GM13977 (cell line): ENCODE measurements at places on chromosomes 3 and 15.
A peak's percentile ranks its signal among the peaks of the same experiment; 100 is the strongest.

- no peak for DNase-seq
These were observed 4.2 kb downstream of the RPL15 start for GRCh38 chr3:23921052-23921511.

- no peak for DNase-seq
These were observed 7.7 kb upstream of the CX3CR1 start for GRCh38 chr3:39287216-39288164.

DNA sequence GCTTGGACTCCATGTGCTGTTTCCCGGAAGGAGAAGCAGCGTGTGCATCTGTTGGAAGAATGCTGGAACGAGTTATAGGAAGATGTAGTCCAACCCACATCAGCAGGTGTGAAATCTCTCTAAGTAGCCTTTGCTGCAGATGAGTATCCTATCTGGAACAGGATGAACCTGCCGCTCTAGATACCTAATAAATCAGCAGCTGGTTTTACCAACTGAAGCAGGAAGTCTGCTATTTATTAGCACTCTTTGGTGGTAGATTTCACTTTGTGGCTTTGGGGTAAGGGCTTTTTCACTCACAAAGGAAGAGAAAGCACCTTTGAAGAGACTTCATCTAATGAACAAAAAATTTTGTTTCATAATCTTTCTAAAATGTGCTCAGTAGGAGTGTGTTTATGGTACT, 66.4 kb downstream of the DCUN1D1 start:
- peak; percentile 41 for DNase-seq

DNA sequence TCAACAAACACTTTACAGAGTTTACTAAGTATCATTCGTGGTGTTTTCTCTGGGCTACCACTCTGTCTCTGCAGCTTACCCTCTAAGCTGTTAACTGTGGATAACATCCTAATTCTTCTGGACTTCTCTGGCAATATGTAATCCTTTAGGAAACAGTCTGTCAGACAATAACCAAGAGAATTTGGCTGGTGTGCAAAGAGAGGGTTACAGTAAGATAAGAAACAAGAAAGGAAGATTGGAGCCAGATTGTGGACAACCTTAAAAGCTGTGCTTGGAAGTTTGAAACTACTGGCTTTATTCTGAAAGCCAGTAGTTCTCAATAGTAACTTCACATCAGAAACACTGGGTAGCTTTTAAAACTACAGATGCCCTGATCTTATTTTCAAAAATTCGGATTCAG, 778 bp downstream of the ARL6 start:
- no peak for DNase-seq

DNA sequence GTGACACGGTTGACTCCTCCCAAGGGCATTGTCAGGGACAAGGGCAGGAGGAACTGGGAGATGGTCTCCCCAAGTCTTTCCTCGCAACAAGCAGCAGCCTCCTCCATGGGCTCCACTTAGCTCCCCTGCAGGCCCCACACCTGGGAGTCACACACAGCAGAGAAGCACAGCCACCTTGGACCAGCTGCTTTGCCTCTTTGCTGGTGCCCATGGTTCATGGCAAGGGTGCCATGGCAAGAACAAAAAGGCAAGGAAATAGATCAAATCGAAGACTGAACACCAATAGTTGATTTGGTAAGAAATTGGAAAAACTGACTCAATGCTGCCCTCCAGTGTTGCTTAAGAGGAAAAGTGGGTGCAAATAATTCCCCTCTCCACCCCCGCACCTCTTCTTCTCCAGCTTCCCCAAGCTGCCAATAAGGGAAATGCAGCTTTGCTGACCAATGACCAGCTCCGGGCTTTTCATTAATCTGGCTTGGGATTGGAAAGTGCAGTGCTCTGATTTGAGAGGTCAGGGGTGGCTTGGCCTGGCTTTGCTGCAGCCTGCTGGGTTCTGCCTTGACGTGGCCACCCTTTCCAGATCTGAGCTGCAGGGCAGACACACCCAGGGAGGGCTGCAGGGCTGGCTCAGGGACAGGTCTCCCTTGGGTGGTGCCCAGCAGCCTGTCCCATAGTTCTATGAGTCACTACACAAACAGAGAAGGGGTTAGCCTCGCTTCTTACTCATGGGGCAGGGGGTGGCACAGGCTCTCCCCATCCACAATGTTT, 162.0 kb downstream of the KLF13 start:
- DNase-seq = peak; percentile 83

- no peak for DNase-seq
These were observed 19.9 kb upstream of the NFKBIZ start for GRCh38 chr3:101829437-101829830.
